ENCODE measurements at places on chromosomes 2 and 18.
A peak's percentile ranks its signal among the peaks of the same experiment; 100 is the strongest.

DNA sequence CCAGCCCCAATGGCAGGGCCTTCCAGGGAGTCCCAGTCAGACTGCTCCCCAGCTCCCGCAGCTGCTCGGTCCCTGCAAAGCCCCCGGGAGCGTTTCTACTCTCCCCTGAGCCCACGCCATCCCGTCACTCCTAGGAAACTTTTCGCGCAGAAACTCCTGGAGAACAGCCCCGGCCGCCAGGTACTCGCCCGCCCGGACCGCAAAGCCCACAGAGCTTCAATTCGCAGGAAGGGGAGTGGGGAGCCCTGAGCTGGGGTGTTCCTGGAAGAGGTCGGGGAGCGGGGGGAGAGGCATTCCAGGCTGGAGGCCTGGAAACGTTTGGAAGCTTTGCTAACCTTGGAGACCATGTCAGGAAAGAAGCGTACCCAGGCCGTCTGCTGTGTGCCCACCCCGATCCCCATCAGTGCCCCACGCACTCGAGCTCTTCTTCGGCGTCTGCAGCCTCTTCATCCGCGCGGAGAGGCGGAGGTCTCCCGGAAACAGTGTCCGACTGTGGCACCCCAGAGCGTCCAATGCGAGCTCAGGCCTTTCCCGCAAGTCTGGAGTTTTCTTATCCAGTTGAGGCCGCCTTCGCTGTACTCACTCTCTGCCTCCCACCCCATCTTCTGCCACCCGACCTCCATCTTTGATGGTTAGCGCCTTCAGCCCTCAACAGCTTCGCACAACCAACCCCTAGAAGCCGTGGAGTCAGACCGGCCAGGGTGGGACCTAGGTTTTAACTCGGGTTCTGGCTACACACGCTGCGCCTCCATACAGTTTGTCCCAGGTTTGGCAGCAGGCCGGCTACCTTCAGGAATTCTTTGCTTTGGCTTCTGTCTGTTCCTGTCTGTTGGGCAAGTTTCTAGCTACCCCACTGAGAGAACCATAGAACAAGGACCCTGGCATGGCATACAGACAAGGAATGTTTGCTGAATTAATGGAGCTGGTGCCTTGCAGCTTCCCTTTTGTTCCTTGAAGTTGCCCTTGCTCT lies 3.7 kb downstream of the PCGF1 start:
- no peak for DNase-seq

GRCh38 chr2:101773137-101773536 lies 75.6 kb downstream of the MAP4K4 start:
- no peak for DNase-seq

DNA sequence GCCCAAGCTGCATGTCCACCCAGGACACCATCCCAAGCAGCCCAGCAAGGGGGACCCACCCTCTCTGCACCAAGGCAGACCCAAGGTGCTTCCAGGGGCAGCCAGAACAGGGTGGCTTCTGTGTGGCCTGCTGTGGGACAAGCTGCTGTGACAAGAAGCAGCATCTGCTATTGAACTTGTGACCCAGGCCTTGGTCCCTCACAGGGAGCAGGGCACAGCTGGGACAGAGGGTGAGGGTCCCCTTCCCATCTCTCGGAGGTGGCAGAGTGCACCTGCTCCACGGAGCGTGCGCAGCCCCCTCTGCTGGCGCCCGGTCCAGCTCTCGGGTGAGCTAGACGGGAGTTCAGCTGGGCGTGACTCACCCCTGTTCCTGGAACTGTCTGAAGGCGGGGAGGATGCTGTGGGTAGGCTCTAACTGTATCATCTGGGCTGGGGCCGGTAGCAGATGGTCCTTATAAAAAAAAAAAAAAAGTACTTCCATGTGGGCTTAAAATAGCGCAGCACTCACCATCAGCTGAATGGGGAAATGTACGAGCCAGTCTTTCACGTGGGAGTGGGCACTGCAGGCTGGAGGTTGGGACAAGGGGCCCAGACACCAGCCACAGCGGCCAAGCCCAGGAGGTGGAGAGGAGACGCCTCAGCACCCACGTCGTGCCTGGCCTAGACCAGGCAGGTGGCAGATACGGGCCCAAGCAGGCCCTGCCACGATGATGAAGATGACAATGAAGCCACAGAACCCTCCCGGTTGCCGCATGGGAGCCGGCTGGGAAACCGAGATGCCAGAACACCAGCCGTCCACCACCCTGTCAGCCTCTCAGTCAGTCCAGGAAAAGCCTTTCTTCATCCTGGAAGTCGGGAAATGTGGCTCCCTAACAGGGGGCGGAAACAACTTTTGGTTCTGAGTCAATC lies 136.8 kb upstream of the ID2 start:
- peak; percentile 62 for DNase-seq

DNA sequence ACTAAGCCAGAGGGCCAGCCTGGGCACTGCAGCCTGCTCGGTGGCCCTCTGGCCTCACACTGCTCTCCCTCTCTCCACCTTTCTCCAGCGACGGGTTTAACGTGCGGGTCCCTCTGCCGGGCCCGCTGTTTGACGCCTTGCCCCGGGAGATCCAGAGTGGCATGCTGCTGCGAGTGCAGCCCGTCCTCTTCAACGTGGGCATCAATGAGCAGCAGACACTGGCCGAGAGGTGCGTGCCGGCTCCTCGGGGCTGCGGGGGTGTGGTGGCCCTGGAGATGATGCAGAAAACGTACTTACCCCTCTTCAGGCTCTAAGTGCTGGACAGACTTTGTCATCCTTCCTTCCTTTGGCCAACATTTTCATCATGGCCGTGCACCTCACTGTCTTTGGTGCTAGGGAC lies 42.4 kb downstream of the COA5 start:
- DNase-seq, result no peak

- DNase-seq, result no peak
These were observed 46.7 kb downstream of the REEP1 start for GRCh38 chr2:86290596-86291327.

Data from stimulated activated CD8-positive, alpha-beta memory T cell treated with anti-CD3 and anti-CD28 coated beads, Interleukin-7, amount 100 ng/mL, for 1 hour (primary cell).